ENCODE measurements at places on chromosomes 11 and 22.

- no peak for DNase-seq
Observed at GRCh38 chr11:2220173-2220771, 48.7 kb upstream of the TH start.

- DNase-seq, result no peak
Observed at GRCh38 chr11:107017104-107017432, 1.2 kb downstream of the GUCY1A2 start.

DNA sequence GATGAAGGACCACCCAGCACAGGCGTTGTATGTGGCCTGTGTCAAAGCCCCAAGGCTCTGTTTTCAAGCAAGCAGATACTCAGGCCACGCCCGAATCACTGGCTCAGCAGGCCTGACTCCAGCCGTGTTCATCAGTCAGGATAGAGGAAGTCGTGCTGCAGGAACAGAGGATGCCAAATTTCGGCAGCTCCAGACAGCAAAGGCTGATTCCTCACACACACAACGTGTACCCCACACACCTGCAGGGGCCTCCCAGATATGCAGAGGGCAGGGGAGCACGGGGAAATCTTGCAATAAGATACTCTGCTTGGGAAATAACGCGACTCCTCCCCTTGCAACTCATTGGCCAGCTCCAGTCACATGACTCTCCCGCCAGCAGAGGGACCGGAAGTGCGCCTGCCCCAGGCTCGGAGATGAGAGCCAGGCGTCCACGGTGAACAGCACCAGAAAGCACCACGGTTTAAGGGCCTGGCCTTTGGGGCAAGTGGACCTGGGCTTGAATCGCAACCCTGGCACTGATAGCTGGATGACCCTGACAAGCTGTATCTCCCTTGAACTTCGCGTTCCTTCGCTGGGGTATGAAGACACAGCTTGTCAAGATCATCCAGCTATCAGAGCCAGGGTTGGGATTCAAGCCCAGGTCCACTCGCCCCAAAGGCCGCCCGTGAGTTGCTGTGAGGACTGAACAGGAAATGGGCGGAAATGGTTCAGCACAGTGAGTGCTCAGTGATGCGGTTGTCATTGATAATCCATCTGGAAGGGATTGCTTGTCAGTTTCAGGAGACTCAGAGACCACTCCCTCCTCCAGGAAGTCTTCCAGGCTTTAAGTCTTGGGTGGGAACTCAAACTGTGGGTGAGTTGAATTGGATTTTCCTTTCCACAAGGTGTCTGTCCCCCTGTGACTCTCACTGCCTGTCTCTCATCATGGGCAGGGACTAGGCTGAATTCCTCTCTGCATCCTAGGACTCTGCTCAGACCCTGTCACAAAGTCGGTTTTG is 88.5 kb downstream of the MYEOV start:
- no peak for DNase-seq

DNA sequence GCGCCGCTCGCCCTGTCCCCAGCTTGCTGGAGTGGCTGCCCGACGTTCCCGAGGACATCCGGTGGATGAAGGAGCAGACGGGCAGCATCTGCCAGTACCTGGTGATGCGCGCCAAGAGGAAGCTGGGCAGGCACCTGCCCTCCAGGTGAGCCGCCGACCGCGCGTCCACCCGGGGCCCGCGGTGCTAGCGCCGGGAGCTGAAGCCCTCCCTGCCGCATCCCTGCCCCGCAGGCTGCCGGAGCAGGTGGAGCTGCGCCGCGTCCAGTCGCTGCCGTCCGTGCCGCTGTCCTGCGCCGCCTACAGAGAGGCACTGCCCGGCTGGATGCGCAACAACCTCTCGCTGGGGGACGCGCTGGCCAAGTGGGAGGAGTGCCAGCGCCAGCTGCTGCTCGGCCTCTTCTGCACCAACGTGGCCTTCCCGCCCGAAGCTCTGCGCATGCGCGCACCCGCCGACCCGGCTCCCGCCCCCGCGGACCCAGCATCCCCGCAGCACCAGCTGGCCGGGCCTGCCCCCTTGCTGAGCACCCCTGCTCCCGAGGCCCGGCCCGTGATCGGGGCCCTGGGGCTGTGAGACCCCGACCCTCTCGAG is 3.3 kb upstream of the CRACR2B start:
- DNase-seq, result no peak

GRCh38 chr11:9264316-9265210 is 587 bp downstream of the DENND5A start:
- DNase-seq, result no peak

DNA sequence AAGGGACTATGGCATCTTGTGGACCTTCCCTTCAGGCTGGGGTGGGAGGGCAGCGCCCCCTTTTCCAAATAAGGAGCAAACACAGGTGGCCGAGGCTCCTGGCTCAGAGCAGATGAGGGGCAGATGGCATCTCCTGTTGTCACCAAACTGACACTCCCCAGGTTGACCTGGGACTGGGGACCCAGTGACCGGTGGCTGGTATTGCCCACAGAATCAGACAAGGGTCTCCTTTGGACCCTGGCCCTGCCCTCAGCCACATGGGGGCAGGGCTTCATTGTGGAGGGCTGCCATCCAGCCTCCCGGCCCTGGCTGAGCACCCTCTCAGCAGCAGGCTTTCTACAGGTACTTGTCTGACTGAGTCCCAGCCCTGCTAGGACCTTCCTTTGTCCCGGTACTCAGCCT is 842 bp upstream of the SIGIRR start:
- DNase-seq, result no peak

- DNase-seq, result no peak
Observed at GRCh38 chr22:30893434-30894370, 74.9 kb downstream of the MORC2 start.

- DNase-seq, result no peak
Observed at GRCh38 chr11:124725719-124726105, 14.0 kb upstream of the NRGN start.

- DNase-seq, result no peak
Observed at GRCh38 chr11:131955904-131956303, 585.5 kb downstream of the NTM start.

- no peak for DNase-seq
Observed at GRCh38 chr22:31602259-31602952, 59.6 kb downstream of the PISD start.
